Liver (tissue), 10 donors: ENCODE measurements at places on chromosomes 11 and 22. TPM values are rescaled to one million over a fixed set of nuclear protein-coding genes. Genes with fewer than 3 reads are reported as not detected.

DNA sequence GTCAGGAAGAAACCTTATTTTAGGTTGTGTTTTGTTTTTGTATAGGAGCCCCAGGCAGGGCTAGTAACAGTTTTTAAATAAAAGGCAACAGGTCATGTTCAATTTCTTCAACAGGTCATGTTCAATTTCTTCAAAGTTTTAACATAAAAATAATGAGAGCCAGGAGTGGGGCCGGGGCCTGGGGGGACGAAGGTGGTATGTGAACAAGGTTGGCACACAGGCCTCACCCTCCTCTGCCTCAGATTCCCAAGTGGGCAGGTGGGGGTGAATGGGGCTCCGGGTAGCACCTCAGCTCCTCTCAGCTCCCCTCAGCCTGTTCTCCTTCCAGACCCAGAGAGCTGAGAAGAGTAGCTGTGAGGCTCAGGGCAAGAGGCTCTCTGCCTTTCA is 4.4 kb downstream of the DERL3 start:
- H3K4me3 ChIP-seq: no peak overlapping the region
- DNase-seq: no peak

GRCh38 chr11:109075976-109076375 is 346.0 kb upstream of the C11orf87 start:
- H3K4me3 ChIP-seq: no peak overlapping the region
- no peak for DNase-seq
- H3K27me3 ChIP-seq: no peaks in the 10 kb centered on the region
- no peak overlapping the region for H3K27ac ChIP-seq
- H3K4me1 ChIP-seq: no peaks in the 10 kb centered on the region

GRCh38 chr11:64266339-64266738 is 15.0 kb downstream of the PLCB3 start:
- H3K36me3 ChIP-seq: peaks cover 2% of the 10 kb centered on the region
- H3K4me3 ChIP-seq: no peak overlapping the region
- peaks cover 12% of the 10 kb centered on the region for H3K4me1 ChIP-seq
- H3K27ac ChIP-seq: no peak overlapping the region

The CYP2D6 gene
- 236 TPM for total RNA-seq

DNA sequence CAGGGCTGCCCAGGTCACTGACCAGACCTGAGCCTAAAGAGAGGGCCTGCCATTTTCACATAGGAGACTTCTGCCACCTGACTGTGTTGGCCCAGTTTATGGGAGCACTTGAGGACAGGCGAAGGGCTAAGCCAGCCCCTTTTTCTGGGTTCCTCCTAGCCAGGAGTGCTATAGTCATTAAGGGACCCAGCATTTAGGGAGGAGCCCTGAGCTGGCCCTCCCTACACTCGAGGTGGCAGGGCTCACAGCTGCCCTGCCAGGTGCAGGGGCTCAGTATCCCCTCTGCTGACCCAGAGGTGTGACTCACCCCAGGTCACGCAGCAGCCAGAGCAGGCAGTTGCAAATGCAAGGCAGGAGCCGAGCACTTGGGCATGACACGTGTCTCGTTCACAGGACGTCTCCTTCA is 86.3 kb upstream of the CRYBB3 start:
- peaks cover 48% of the 10 kb centered on the region for H3K4me1 ChIP-seq
- no peaks in the 10 kb centered on the region for H3K36me3 ChIP-seq
- peak overlapping the region; percentile 96 for H3K4me3 ChIP-seq
- H3K27me3 ChIP-seq: no peaks in the 10 kb centered on the region
- H3K27ac ChIP-seq: peak overlapping the region; percentile 92
- no peak for DNase-seq

DNA sequence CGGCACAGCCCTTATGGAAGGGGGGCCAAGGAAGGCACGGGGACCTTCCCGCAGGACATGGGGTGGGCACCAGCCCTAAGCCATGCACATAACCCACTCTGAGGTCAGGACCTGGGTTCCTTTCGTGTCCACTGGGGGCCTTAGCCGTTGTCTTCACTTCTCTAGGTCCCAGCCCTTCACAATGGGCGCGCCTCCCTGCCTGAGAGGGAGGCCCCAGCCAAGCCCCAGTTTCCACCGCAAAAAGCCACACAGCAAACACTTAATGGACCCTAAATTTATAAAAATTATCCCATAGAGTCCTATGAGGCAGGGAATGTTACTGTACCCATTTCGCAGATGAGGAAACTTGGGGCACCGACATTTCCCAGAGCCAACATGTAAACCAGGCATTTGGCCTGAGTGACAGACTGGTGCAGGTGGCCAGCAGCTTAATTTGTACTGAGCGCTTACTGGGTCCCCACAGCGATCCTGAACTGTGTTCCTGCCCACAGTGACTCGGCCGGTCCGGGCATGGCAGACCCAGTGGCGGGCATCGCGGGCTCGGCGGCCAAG is 1.2 kb downstream of the GAS2L1 start:
- DNase-seq: no peak
- H3K27me3 ChIP-seq: no peaks in the 10 kb centered on the region
- peak overlapping the region; percentile 75 for H3K4me3 ChIP-seq
- peaks cover 35% of the 10 kb centered on the region for H3K4me1 ChIP-seq

- H3K36me3 ChIP-seq: no peaks in the 10 kb centered on the region
- no peaks in the 10 kb centered on the region for H3K4me1 ChIP-seq
- H3K27me3 ChIP-seq: no peaks in the 10 kb centered on the region
Observed at GRCh38 chr11:27055065-27055682, 14.6 kb downstream of the BBOX1 start.

- DNase-seq: no peak
- H3K4me3 ChIP-seq: no peak overlapping the region
- no peaks in the 10 kb centered on the region for H3K27me3 ChIP-seq
- peak overlapping the region; percentile 9 for H3K27ac ChIP-seq
- peaks cover 21% of the 10 kb centered on the region for H3K36me3 ChIP-seq
- H3K4me1 ChIP-seq: no peaks in the 10 kb centered on the region
Observed at GRCh38 chr11:61347916-61348461, 13.7 kb downstream of the CYB561A3 start.
